Stimulated activated CD8-positive, alpha-beta memory T cell treated with anti-CD3 and anti-CD28 coated beads, Interleukin-15, amount 100 ng/mL, for 48 hours (primary cell): ENCODE measurements at places on chromosomes 2 and 18.

DNA sequence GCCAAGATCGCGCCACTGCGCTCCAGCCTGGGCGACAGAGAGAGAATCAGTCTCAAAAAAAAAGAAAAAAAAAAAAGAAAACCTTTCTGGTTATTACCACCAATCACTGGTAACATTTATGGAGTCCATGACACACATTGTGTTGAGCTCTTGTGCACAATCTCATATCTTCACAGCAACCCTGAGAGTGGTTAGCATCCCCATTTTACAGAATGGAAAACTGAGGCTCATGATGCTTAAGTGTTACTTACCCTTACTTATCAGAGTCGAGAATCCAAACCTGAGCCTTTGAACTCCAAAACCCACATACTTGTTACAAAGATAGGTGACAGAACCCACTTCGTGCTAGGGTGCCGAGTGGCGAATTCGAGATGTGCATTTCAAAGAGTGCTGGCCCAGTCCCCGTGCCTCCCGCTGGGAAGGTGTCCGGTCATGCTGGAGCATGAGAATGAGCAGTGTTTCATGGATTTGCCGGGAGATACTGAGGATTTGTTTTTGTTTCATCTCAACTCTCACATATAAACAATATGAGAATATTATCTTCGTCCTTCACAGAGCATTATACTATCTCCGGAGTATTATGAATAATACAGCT lies 50.9 kb downstream of the CYP27C1 start:
- DNase-seq: no peak

DNA sequence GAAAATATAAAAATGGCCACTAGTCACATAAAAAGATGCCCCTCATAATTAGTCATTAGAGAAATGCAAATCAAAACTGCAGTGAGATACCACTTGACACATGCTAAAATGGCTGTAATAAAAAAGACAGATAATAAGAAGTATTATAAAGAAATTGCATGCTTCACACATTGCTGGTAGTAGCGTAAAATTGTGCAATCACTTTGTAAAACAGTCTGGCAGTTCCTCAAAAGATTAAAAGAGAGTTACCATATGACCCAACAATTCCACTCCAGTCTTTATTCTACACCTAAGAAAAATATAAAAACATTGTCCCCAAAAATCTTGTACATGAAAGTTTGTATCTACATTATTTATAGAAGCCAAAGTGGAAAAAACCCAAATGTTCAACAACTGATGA lies 170.6 kb upstream of the FIGN start:
- no peak for DNase-seq

DNA sequence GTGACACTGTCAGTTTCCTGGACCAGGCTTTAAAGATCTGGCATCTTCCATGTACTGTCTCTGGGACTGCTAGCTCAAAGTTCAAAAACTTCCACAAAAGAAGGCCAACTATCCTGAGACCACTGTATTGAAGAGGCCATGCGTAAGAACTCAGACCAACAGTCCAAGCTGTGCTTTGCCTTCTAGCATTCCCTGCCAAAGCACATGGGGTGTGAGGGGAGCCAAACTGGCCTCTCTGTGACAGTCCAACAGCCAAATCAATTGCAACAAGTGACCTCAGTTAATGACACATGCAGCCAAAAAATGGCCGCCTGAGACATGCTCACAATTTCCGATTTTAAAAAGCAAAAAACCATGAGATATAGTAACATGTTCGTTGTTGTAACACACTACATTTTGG lies 160.3 kb upstream of the CDH19 start:
- no peak for DNase-seq

DNA sequence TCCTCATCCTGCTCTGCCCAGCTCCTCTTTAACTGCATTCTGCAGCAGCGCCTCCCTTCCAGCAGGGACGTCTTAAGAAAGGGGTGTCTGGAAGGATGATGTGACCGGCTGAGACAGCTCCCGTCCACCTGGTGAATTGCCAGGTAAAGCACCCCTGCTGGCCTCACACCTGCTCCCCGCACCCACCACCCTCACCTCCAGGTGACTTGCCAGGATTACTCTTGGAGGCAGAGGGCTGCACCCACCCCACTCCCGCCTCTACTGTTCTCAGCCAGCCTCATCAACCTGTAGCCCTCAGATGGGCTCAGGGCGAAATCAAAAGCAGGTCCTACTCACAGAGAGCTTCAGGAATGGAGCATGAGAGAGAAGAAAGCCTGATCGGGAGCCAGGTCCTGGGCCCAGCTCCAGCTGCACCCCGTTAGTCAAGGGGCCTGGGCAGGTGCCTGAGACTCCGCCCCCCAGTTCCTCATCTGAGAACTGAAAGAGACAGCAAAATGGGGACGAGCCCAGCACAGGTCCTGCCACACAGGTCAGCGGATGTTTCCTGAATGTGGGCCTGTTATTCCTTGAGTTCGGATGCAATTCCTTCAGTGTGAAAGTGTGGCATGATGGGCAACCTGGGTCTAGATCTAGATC lies 5.6 kb downstream of the ADRA2B start:
- DNase-seq: no peak

- no peak for DNase-seq
Observed at GRCh38 chr2:2899826-2900225, 477.8 kb downstream of the EIPR1 start.

GRCh38 chr2:53438100-53438499 lies 329.5 kb upstream of the CHAC2 start:
- DNase-seq: no peak

GRCh38 chr2:51782921-51783765 lies 751.2 kb upstream of the NRXN1 start:
- DNase-seq: no peak

DNA sequence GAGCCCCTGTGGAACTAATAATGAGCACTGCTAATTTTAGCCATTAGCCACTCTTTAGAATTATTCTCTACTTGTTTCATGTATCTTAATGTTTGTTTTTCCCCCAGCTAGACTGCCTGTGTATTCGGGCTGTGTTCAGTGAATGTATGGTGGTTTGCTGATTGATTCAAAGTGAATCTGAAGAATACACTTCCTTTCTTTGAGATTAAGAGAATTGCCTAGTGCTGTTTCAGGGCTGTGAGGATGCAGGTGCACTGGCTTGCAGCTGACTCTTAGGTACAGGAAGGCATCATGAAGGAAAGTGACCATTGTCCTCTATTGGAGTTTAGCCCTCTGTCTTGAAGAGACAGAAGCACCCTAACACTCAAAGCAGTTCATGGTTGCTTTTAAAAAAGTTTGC lies 138.7 kb downstream of the CERS6 start:
- no peak for DNase-seq

DNA sequence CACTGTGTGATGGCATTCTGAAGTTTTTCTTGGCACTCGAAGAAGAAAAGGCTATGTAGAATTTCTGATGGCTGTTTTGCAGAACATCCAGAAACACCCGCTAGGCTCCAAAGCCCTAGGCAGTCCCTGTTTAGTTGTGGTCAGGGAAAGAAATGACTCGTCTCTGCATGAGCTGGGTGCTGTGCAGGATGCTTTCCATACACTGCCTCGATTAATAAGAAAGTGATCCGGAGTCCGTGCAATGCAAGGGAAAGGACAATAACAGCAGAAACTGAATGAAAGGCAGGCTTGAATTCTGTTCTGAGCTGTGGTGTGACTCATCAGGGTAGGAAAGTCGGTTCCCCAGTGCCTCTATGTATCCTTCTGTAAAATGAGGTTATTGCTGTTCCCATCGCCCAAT lies 18.7 kb downstream of the MAPRE3 start:
- DNase-seq: no peak

DNA sequence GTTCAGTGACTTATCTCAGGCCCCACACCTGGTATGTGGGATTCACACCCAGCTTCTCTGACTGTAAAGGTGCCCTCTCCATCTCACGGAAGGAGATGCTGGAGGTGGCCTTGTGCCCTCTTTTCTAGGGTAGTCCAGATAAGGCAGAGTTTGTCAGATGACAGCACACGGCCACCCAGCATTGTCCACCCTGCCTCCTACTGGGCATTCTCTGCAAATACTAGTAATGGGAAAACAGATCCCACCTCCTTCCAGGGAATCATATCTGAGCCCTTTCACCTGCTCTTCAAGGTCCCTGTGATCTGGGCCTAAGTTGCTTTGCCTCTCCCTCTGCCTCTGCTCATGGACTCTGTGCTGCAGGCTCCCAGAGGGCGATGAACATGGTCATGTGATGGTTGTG lies 214.7 kb downstream of the CLIP4 start:
- DNase-seq: no peak

- no peak for DNase-seq
Observed at GRCh38 chr2:121626777-121627524, 22.3 kb downstream of the CLASP1 start.
